HuH-7 (cell line): ENCODE measurements at places on chromosomes 1 and 21.
A peak's percentile ranks its signal among the peaks of the same experiment; 100 is the strongest.

DNA sequence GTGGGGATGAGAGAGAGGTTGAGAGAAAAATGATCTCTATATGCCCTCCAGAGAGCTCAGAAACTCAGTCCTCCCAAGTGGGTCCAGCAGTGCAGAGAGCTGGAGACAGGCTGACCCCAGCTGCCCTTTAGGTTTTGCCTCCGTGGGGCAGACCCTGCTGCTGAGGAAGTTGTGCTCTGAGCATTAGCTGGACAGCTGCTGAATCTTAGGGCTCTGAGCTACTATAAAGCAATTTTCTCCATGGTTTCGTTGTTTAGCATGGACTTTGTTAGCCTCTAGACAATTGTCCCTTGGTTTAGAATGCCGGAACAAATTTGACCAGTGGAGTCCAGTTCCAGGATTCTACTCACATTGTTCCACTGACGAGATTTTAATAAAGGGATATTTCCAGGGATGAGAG, 22.1 kb downstream of the BATF3 start:
- DNase-seq = no peak

GRCh38 chr1:181033799-181034451, at the start of gene MR1:
Gene MR1, plus strand, starts transcription at chr1:181033983. Its CDS starts 25 bp downstream, at chr1:181034008.
- DNase-seq = no peak

DNA sequence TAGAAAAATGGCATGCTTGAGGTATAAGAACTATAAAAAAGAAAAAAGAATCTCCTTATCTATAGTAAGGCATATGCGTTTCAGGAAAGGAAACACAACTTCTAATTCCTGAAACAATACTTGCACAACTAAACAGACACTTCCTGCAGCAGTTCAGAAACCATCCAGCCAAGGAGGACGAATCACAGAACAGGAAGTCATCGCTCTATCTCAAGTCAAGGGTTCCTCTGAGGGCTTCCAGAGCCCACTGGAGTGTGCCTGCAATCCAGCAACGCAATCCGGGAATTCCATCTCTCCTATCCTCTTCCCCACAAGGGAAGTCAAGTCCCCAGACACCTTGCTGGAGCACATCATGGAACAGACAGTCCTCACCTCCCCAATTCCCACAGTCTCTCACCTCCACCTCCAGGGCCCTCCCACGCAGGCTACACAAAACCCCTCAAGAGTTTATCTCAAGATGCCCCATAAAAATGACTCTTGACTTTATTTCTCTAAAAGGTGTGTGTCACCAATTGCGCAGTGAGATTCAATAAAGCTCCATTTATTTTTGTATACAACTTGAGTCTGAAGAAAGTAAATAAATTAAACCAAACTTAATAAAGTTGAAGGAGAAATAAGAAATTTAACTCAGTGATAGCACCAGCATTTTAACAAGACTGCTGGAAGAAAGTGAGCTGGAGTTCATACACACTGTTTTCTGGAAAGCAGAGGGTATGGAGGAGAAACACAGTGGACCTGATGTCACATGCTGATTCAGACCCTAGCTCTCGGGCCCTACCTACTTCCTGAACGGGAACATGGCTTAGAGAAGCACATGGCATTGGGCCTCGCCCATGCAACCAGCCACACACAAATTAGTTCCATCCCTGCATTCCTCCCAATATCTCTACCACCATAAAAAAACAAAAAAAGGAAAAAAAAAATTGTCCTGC, 39.9 kb downstream of the SIPA1L2 start:
- DNase-seq = no peak

DNA sequence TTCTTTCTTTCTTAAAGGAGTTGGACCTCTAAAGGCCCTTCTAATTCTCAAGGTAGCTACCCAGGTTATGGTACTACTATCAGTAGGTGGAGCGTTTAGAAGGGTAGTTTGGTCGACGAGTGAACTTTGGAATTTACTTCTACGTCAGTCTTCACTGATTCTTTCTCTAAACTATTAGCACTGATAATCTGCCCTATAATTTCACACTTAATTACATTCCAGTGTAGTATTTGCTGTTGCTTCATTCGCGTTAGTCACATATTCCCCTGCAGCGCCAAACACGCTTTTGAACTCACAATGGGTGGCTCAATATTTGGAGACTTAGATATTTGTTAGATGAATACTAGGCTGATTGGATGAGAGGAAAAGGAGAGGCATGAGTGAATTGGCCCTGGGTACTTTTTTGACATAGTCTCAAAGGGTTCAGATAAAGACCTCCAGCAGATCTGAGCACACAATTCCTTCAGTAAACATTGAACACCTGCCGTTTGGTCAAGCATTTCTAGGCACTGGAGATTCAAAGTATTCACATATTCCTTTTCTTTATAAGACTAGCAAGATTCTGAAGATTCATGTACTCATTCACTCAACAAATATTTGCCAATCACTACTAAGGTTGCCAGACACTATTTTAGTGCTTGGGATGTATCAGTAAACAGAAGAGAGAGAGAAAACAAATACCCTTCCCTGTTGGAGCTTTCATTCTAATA, 929 bp upstream of the FOXJ3 start:
- DNase-seq = peak; percentile 39

DNA sequence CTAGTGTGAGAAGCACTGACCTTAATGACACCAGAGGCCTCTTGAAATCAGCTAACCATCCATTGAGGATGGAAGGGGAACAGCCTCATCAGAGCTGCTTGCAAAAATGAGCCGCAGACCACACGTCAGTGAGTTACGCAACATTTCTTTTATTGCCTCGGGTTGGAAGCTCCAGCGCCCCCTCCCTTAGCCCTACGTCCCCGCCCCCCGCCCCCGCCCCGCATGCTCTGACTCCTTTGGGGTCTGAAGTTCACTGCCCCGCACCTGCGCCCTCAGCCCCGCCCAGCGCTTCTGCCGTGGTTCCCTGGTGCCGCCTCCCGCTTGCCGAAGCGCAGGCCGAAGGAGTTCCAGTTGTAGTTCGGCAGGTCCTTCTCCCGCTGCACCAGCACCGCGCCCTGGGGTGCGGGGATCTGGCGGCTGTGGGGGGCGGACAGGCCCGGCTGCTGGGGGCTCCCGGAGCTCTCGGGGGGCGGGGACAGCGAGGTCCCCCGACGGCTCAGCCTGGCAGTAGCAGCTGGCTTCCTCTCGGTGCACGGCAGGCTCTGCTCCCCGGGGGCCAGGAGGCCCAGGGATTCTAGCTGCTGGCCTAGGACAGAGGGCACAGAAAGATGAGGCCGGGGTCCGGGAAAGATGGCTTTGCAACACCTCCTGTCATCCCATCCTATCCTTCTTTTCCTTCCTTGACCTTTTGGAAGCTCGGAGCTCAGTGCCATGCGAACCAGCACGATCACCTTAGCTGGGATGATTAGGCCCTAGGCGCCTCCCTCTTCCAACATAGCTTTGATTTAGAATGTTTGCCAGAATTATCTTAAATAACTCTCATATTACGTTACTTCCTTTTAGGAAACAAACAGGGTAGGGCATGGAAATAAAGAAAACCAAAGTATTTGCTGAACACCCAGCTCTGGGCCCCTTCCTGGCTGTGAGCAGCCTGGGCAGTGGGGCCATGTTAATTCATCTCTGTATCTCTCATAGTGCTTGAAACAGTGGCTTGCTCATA, 5.8 kb downstream of the KISS1 start:
- DNase-seq = peak; percentile 63

- DNase-seq = no peak
Measured at GRCh38 chr1:20110679-20111078, 8.7 kb downstream of the PLA2G2D start.

GRCh38 chr21:39373634-39374033, 24.7 kb upstream of the HMGN1 start:
- DNase-seq = peak; percentile 52

DNA sequence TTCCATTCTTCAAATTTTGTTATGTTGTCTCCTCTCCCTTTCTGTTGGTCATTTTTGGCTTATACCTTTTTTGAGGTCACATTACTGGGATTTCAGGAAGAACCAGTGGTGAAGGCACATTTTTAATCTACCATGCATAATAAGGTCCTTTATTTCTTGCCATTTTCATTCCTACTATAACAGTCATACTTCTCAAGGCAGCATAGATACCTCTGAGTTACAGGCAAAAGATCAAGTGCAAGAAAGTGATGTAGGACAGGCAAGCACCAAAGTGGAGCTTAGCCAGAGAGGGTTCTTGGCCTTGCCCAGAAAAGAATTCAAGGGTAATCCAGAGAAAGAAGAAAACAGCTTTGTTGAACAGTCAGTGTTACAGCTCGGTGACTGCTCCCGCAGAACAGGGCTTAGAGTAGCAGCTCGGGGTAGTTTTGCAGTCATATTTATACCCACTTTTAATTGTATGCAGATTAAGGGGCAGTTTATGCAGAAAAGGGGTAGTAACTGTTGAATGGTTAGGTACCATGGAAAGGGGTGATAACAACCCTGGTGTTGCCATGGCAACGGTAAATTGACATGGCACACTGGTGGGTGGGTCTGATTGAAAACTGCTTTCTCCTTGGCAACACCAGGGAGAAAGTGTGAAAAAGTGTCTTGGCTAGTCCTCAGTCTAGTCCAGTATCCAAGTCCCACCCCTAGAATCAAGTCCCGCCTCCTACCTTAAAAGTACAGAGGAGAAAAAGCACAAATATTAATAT, 39.6 kb upstream of the DOCK7 start:
- no peak for DNase-seq

DNA sequence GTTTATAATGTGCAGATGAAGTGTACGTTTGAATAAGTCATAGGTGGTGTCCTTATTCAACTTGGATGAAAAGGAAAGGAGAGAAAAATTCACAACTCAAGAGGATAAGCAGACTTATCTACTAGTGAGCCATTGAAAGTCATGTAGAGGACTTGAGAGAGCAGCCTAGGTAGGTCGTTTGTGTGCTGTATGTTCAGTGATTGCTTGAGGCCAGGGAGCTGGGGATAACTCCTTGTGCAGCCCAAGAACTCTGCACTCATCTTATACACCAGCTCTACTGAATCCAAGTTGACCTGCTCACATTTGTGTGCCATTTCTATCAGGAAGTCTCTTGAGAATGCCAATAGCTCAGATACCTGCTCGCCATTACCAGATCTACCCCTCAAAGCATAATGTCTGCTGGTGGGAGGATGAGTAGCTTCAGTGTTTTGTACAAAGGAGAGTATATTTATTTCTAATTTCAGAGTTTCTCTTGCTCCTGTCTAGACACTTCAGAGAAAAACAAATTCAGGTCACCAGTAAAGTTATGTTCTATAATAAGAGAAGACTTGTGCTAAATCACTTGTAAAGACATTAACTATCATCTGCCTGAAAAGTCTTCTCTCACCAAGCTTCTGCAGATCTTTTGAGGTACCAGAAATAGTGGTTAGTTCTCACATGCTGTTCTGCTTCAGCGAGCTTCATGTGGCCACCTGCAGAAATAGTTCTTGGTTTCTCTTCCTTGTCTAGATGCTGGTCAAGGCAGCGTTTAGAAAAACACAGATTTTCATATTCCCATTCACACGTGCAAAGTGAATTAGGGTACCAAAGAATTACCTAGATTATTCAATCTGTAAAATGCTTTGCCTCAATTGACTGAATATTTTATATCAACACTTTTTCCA, 10.8 kb downstream of the S1PR1 start:
- no peak for DNase-seq

DNA sequence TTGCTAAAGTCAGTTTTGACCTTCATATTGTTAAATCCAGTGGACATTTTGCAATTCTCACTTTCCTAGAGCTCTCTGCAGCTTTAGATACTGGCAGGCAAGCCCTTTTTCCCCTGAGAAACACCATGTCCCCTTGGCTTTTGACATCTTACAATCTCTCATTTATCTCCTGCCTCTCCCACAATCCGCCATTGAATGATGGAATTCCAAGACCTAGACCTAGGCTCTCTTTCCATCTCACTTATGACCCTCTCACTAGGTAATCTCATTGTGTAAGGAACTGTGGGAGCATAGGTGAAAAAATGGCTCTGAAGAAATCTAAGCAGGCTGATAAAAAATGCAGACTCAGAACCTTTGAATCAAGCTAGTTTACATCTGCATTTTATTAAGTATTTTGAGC, 2.0 kb downstream of the KYAT3 start:
- no peak for DNase-seq

GRCh38 chr1:51666478-51666877, 49.6 kb downstream of the OSBPL9 start:
- no peak for DNase-seq

- no peak for DNase-seq
Measured at GRCh38 chr1:117967881-117968280, 38.3 kb downstream of the WDR3 start.

GRCh38 chr1:220170836-220171526, 77.0 kb downstream of the IARS2 start:
- DNase-seq = no peak

GRCh38 chr1:92567211-92567868, 80.6 kb upstream of the GFI1 start:
- no peak for DNase-seq

DNA sequence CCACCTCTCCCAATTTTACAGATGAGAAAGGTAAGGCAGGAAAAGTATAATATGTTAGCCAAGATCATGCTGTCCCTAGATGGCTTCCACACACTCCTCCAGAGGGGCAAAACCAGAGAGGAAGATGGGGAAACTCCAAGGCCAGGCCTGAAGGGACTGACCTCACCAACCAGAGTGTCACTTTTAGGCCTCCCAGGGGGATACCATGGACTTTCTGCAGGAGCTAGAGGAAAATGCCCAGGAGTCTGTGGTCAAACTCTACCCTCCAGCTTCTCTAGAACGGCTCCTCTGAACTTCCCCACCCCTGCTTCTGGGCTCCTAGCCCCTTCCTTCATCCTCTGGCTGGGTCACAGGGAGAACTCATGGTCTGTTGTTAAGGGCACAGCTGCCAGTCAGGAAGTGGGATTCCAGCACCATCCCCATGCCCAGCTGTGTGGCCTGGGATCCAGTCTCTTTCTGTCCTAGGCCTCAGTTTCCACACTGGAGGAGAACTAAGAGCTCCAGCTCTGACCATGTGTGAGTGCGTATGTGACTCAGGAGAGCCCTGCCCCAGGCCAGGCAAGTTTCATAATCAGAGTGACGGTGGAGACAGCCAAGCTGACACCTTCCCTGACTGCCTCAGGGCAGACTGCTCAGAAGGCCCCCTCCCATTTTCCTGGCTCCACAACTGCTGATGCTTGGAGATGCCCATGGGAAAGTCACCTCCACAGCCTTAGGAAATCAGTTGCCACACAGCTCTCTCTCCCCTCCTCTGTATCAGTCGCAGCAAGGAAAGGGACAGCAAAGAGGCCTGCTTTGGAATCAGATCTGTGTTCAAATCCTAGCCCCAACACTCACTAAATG, 1.9 kb downstream of the IGSF8 start:
- DNase-seq = no peak
